Kidney (tissue), 22 donors: ENCODE measurements at places on chromosomes 6 and 20.

DNA sequence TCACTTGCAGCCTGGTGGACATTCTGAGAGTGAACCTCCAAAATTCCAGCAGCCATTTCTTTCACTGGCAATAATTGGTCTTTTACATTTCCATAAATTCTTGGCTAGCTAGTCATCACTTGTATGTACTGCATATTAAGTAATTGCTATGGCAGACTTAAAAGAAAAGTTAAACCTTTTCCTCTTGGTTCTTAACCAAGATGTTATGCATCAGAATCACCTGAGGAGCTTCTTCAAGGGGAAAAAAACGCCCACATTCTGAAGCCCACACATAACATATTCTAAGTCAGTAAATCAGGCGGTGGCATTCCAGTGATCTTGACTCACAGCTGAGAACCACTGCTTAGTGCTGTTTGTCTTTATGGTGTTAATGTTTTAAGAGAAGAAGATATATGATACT is 37.0 kb downstream of the CDC40 start:
- DNase-seq: no peak

- DNase-seq: no peak
Measured at GRCh38 chr6:132259070-132259469, 142.2 kb downstream of the MOXD1 start.

GRCh38 chr20:14589383-14589782 is 252.0 kb upstream of the FLRT3 start:
- DNase-seq: no peak

GRCh38 chr6:148866657-148867268 is 119.9 kb downstream of the UST start:
- DNase-seq: no peak

DNA sequence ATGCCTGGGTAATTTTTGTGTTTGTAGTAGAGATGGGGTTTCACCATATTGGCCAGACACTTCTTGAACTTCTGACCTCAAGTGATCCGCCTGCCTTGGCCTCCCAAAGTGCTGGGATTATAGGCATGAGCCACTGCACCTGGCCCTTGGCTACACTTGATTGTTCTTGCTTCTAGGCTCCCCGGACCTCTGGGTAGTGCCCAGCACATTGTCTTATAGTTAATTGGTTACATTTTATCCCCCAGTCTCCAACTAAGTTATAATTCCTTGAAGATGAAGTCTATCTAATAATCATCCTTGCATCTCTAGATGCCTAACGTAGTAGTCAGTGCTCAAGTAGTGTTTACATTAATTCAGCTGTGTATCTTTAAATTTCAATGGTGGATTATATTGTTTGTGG is 11.8 kb downstream of the SMPDL3A start:
- DNase-seq: no peak

DNA sequence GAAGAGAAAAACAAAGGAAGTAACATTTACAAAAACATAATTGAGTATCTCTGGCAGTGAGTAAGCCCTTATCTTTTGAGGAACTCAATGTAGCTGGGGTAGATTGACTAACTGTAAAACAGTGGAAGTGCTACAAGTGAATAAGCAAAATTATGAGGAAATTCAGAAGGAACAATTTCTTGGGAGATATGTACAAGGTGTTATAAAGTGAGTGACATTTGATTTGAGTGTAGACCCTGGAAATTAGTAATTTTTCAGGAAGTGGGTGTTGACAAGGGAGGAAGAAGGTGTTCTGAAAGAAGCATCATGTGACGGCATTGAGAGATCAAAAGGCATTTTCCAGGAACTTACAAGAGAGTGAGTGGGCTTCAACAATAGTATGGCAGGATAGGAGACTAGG is 22.2 kb downstream of the XRN2 start:
- no peak for DNase-seq

DNA sequence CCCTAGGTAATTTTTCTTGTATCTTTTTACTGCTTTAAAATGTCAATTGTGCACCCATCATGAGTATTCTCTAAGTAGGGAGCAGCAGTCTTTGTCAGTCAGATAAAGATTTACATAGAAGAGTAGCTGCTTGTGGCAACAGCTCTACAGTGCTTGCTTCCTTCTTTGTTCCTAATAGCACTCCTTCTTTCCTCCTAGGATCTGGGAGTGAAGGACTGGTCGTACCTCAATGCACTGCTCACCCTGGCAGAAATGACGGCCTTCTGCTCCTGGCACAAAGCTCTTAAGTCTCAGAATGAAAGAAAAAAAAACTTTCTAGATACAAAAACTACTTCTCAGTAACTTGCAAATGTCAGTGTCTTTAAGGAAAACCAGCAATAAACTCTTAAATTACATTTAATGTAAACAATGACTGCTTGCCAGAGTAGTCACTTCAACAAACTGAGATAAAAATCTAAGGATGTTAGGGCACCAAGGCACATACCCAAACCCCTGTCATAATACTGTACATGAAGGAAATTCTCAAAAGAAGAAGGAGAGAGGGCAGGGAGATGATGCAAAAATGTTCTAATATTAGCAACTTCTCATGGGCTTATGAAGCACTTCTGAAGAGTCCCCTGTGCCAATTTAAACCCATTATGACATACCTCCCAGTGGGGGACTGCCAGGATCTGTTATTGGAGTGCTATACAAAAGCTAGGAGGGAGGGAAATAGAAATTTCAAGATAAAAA is 34.0 kb downstream of the NCOA6 start:
- no peak for DNase-seq

GRCh38 chr6:137430954-137431353 is 63.2 kb downstream of the OLIG3 start:
- peak; percentile 28 for DNase-seq

- no peak for DNase-seq
Measured at GRCh38 chr6:34961082-34961481, 72.0 kb downstream of the ANKS1A start.
